ENCODE measurements at places on chromosomes 7 and 10. TPM values are rescaled to one million over a fixed set of nuclear protein-coding genes. Genes with fewer than 3 reads are reported as not detected.

GRCh38 chr10:62842983-62843382, 26.8 kb upstream of the EGR2 start:
- no peaks in the 10 kb centered on the region for H3K4me1 ChIP-seq
- no peak overlapping the region for H3K27ac ChIP-seq
- no peaks in the 10 kb centered on the region for H3K27me3 ChIP-seq
- H3K36me3 ChIP-seq, result no peaks in the 10 kb centered on the region
- DNase-seq, result no peak
- H3K4me3 ChIP-seq, result no peak overlapping the region

GRCh38 chr7:95342642-95343307, 18.4 kb upstream of the PON1 start:
- no peaks in the 10 kb centered on the region for H3K36me3 ChIP-seq
- no peaks in the 10 kb centered on the region for H3K27me3 ChIP-seq
- DNase-seq, result no peak

DNA sequence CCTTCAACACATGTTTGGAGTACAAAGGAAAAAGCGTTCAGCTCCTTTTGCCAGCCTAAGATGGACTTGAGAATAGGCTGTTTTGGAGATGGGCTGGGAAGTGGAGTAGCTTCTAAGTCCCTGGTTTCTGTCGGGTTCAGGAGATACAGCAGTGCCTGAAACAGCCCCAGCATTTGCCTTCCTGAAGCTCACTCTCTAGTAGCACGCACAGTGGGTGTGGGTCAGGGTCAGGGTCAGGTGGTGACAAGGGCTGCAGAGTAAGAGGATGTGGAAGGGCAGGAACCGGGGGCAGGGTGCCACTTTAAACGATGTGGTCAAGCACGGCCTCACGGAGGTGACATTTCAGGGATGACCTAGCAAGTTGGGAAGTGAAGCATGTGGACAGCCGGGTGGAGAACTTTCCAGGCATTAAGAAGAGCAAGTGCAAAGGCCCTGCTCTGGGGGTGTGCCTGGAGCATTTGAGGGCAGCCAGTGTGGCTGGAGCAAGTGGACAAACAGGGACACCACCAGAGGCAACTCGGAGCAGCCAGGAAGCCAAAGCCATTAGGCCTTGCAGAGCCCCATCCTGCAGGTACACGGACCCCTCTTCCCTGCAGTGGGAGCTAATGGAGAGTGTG, 382.2 kb upstream of the ZMIZ1 start:
- H3K27ac ChIP-seq, result no peak overlapping the region
- no peaks in the 10 kb centered on the region for H3K27me3 ChIP-seq
- no peak overlapping the region for H3K4me3 ChIP-seq
- no peaks in the 10 kb centered on the region for H3K36me3 ChIP-seq

DNA sequence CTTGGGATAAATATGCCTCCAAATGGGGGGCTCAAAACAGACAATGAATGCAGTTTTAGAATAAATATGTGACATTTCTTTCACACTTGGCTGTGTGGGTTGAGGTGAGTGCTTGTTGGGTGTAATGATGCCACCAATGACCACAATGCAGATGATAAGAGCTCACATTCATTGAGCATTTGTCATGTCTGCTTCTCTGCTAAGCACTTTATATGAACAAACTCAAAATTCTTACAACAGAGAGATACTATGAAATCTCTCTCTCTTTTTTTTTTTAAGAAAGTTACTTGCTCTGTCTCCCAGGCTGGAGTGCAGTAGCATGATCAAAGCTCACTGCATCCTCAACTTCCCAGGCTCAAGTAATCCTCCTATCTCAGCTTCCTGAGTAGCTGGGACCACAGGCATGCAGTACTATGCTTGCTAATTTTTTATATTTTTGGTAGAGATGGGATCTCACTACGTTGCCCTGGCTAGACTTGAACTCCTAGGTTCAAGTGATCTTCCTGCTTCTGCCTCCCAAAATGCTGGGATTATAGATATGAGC, 185.4 kb downstream of the JCAD start:
- no peaks in the 10 kb centered on the region for H3K27me3 ChIP-seq
- no peaks in the 10 kb centered on the region for H3K36me3 ChIP-seq
- H3K27ac ChIP-seq, result no peak overlapping the region
- DNase-seq, result no peak
- H3K4me1 ChIP-seq, result peaks cover 11% of the 10 kb centered on the region

DNA sequence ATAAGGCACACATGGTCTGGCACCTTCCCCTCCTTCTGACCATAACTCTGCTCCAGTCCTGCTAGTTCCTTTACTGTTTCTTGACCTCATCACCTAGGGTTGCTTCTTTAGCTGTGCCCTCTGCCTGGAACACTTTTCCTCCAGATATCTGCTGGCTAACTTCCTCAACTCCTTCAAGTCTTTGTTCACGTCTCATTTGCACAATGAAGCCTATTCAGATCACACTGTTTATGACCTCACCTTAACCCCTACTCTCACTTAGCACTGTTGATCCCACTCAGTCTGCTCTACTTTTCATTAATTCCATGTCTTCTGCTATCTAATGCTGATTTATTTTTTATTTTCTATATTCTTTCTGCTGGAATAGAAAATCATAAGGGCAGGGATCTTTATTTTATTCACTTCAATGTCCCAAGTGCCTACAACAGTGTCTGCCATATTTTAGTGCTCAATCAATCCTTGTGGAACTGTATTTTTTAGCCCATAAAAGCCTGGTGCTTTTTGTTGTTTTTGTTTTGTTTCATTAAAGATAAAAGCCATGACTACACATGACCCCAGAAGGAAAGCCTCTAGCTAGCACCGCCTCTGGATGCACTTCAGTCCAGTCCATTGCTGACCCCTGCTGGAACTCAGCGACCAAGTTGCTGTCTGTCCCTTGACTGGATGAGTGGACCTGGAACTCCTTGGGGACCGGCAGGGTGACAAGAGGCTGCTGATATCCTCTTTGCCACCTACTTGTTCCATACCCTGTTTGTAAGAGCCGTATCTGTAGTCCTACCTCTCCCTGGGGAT, 12.3 kb downstream of the KLF14 start:
- H3K4me1 ChIP-seq, result no peaks in the 10 kb centered on the region
- H3K4me3 ChIP-seq, result no peak overlapping the region
- no peaks in the 10 kb centered on the region for H3K27me3 ChIP-seq
- no peak overlapping the region for H3K27ac ChIP-seq
- DNase-seq, result peak; percentile 77

DNA sequence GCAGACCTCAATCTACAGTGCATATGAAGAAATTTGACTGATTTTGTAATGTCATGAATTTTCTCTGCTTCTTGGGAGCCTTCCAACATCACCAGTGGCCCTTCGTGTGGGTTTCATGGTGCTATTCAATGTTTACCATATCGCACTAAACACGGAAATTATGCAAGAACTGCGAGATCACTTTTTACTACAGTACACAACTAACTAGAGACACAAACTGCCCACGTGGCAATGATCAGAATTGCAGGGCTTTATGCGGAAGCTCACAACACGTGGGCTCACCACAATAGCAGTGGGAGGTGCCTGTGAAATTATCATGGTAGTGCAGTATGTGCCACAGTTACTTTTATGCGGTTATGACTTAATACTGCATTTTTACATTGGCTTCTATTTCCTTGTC, 449.7 kb upstream of the KLF6 start:
- H3K27ac ChIP-seq, result no peak overlapping the region
- no peaks in the 10 kb centered on the region for H3K27me3 ChIP-seq
- H3K4me1 ChIP-seq, result no peaks in the 10 kb centered on the region

DNA sequence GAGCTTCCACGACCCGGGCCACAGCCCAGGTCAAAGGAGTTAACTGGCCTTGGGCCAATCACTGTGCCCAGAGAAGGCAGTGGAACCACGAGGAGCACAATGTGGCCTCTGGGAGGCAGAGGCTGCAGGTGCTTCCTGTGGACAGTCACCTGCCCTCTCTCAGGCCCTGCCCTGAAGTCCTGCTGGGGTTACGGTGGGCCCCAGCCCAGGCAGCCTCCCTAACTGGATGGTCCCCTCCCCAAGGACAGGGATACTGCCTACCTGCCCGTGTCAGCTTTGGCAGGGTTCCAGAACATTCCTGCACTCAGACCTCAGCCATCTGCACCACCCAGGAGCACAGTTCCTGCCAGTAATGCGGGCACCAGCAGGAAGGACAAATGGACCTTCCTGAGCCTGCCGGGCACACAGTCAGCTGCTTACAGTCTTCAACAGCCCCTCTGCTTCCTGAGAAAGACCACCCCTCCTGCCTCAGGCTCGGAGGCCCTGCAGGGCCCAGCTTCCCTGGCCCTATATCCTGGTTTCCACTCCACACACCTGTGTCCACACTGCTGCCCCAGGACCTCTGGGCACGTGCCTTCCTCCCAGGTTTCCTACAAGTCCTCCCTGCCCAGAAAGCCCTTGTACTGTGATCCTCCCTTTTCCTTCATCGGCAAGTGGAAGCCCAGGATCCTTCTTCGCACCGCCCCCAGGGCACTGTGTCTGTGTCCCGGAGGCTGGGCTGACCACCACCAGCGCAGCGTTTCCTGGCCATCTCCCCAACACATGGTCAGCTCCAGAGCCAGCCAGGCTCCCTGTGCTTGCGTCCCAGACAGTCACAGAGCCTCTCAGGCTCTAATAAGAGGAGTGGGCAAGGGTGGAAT, 23.3 kb downstream of the WDR86 start:
- no peaks in the 10 kb centered on the region for H3K27me3 ChIP-seq
- peak; percentile 78 for DNase-seq
- peak overlapping the region; percentile 63 for H3K27ac ChIP-seq
- no peaks in the 10 kb centered on the region for H3K36me3 ChIP-seq
- H3K4me3 ChIP-seq, result no peak overlapping the region
- peaks cover 22% of the 10 kb centered on the region for H3K4me1 ChIP-seq

DNA sequence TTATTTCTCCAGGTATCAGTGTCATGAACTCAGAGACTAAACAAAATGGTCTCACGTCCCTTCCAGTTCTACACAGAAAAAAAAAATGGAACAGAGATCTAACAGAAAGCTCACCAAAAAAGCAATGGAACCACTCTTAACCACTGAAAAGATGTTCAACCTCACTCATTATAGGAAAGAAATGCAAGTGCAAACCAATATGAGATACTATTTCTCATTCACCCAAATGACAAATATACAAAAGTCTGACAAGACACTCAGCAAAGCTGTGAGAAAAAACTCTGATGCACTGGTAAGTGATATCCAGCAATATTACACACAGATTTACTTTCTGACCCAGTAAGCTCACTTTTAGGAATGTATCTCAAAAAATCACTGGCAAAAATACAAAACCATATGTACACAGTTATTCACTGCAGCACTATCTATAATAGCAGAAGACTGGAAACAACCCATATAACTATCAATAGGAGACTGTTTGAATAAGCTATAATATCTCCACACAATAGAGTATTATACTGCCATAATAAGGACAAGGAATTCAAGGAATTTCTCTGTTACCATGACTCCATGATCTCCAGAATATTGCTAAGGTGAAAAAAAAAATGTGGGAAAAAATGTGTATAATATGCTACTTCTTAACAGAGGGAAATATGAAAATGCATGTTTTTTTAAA, 36.6 kb downstream of the ABI1 start:
- H3K4me3 ChIP-seq, result no peak overlapping the region
- H3K27me3 ChIP-seq, result no peaks in the 10 kb centered on the region
- H3K27ac ChIP-seq, result no peak overlapping the region
- H3K4me1 ChIP-seq, result no peaks in the 10 kb centered on the region
- no peaks in the 10 kb centered on the region for H3K36me3 ChIP-seq
- DNase-seq, result no peak

GRCh38 chr7:132527467-132528410, 48.5 kb downstream of the PLXNA4 start:
- H3K27ac ChIP-seq, result no peak overlapping the region
- no peak for DNase-seq
- no peak overlapping the region for H3K4me3 ChIP-seq
- no peaks in the 10 kb centered on the region for H3K4me1 ChIP-seq
- H3K36me3 ChIP-seq, result no peaks in the 10 kb centered on the region

DNA sequence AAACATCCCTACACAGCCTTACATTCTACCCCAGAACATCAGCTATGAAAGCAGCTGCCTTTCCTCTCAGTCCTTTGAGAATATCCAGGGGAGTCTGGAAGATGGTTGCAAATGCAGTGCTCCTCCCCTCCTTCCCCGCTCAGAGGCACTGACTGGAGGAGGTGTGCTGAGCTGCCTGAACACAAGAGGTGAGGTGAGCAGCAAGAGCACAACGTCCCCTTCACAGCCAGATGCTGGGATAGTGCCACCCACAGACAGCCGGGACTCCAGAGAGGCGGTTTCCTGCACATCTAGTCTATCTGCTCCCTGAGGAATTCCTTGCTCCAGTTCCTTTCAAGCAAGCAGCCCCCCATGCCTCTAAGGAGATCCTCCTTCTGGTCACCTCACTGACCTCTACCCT, 74.2 kb downstream of the EZH2 start:
- DNase-seq, result no peak
- H3K27ac ChIP-seq, result no peak overlapping the region

DNA sequence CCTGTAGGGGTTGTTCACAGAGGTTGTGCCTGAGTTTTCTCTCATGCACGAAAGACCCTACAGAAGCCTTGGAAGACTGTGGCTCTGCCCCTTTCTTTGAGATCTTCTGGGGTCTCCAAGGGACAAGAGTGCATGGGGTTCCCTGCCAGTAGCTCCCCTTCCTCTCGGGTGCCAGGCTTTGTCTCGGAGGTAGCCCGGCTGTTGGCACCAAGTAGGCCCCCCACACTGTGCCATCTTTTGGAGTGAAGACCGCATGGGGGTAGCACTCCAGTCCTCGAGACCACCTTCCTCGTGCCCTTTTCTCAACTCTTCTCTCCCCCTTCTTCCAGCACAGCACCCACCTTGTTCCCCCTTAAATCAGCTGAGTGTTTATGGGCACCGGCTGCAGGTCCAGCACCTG, 41.6 kb downstream of the OAT start:
- H3K4me3 ChIP-seq, result no peak overlapping the region
- DNase-seq, result no peak
- H3K27me3 ChIP-seq, result no peaks in the 10 kb centered on the region
- H3K27ac ChIP-seq, result no peak overlapping the region
- H3K4me1 ChIP-seq, result no peaks in the 10 kb centered on the region
- H3K36me3 ChIP-seq, result no peaks in the 10 kb centered on the region

DNA sequence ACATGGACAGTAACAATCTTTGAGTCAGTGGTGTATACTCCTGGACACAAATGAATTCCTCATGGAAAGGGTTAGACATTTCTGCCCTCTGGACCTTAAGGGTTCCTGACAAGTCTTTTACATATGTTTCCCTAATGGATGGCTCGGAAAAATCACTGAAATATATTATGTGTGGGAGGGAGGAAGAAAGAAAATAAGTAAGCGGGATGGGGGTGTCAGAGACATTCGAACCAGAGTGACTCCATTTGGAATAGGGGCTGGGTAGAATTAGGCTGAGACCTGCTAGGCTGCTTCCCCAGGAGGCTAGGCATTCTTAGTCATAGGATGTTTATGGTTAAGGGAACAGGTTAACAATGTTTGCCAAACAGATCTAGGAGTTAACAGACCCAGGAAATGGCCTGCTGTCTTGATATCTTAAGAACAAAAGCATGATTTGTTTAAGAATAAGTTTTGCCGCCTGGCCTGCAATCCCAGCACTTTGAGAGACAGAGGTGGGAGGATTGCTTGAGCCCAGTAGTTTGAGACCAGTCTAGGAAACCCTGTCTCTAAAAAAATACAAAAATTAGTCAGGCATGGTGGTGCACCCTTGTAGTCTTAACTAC, 1241.7 kb downstream of the TYW1 start:
- DNase-seq, result no peak
- no peaks in the 10 kb centered on the region for H3K27me3 ChIP-seq
- no peaks in the 10 kb centered on the region for H3K36me3 ChIP-seq
- no peak overlapping the region for H3K4me3 ChIP-seq
- no peaks in the 10 kb centered on the region for H3K4me1 ChIP-seq

Gene SRPK2
- 48.1 TPM for total RNA-seq

Gene CUTC
- total RNA-seq, result 21.6 TPM

Gene AKR1C3
- 73.6 TPM for total RNA-seq
